PC-3 (cell line): ENCODE measurements at places on chromosomes 7 and 10.
A peak's percentile ranks its signal among the peaks of the same experiment; 100 is the strongest.

DNA sequence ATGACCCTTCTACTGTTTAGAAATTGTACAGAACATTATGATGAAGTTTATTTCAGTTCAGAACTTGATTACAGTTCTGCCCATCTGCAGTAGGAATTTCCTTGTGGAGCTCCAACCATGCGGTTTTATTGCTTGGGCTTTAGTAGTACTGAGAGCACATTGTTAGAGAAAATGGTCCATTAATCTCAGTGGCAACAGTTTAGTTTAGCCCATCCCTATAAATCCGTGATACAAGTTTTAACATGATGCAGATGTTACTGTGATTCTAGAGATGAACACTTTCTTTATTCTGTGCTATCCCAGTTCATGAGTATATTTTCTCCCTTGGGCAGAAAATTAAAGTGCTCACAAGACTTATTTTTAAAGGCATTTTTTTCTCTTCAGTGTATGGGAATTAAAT lies 84.8 kb upstream of the FZD8 start:
- no peak for DNase-seq

- no peak for DNase-seq
Observed at GRCh38 chr7:47370461-47371042, 211.4 kb downstream of the TNS3 start.

DNA sequence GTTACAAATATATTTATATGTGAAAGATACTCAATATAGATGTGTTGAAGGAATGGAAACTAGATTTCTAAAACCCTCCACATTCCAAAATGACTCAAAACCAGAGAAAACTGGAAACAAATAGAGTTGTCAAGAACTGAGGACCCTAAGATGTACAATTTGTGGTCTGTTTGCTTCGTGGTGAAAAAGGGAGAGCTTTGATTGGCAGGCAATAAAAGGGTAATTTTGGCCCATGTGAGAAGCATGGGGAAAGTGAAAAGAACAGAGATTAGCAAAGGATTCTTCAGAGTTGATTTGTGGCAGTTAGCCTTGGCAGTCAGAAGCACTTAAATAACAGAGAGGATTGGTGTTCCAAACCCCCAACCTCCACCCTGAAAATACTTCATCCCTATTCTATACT lies 37.1 kb upstream of the DKK1 start:
- DNase-seq, result no peak

DNA sequence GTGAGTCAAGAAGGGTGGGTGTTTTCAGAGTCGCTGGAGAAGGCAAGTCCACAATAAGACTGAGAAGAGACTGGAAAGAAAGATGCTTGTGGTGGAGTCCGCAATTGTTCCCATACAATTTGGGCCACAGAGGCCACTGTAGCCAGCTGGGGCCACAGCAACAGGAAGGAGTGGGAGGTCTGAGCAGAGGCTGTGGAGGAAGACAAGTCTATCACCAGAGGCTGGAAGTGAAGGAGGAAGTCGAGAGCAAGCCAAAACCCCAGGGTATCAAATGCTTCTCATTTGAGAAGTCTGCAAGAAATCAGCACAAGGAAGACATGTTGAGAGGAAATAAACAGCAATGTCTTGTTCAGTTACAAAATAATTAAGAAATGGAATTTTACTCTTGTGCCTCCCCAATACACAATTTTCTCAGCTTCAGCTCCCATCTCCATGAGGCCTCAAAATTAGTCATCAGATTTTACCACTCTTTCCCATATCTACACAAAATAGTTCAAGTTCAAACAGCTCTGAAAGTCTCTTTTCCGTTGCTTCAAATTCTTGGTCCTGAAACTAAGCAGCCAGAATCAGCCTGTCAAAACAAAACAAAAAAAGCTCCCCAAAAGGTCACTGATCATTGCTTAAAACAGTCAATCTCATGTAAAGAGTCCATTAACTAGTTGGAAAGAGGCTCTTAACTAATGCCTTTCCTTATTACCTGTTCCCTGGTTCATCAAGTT lies 31.6 kb downstream of the SLC16A12 start:
- DNase-seq, result no peak

GRCh38 chr10:105023211-105024111 lies 382.4 kb downstream of the SORCS3 start:
- no peak for DNase-seq

DNA sequence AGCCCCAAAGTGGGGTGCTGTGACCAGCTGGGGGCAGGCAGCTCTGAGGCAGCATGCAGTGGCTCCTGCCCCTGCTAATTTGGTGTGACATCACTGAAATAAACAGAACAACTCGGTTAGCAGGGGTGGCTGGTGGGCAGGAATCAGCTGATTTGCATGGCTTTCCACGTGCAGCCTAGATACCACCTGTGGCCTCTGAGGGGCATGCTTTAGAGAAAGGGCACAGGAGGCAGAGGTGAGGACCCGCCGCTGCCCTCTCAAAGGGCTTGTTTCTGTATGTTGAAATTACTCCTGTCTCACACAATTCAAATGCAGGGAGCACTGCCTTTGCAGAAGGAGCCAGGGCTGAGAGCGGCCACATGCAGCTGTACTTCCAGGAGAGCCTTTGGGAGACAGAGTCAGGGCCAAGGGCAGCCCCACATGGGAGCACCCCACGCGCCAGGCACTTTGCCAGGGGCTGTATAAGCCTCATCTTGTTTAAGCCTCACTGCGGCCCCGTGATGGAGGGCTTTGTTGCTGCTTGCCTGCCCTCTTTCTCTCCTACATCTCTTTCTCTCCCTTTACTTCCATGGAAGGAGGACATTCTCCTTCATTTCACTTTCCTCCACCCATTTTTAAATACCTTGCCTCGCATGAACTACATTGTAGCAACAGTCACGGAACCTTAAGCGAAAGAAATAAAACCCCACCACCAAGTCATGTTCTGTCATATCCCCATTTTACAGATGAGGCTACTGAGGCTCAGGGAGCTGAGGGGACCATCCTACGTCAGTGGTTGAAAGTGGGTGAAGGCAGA lies 137.7 kb downstream of the ZMIZ1 start:
- DNase-seq, result no peak

- DNase-seq, result no peak
Observed at GRCh38 chr7:41956705-41957104, 253.8 kb upstream of the INHBA start.

GRCh38 chr10:124029559-124029958 lies 63.8 kb downstream of the CHST15 start:
- no peak for DNase-seq

GRCh38 chr7:112358513-112358912 lies 91.7 kb upstream of the IFRD1 start:
- DNase-seq, result peak; percentile 6

DNA sequence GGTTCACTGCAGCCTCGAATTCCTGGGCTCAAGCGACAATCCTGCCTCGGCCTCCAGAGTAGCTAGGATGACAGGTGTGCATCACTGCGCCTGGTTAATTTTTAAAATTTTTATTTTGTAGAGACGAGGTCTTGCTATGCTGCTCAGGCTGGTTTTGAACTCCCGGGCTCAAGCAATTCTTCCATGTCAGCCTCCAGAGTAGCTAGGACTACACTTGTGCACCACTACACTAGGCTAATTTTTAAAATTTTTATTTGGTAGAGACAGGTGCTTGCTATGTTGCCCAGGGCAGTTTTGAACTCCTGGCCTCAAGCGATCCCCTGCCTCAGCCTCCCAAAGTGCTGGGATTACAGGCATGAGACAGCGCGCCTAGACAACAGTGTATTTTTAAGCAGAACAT lies 120.5 kb downstream of the SVIL start:
- no peak for DNase-seq

DNA sequence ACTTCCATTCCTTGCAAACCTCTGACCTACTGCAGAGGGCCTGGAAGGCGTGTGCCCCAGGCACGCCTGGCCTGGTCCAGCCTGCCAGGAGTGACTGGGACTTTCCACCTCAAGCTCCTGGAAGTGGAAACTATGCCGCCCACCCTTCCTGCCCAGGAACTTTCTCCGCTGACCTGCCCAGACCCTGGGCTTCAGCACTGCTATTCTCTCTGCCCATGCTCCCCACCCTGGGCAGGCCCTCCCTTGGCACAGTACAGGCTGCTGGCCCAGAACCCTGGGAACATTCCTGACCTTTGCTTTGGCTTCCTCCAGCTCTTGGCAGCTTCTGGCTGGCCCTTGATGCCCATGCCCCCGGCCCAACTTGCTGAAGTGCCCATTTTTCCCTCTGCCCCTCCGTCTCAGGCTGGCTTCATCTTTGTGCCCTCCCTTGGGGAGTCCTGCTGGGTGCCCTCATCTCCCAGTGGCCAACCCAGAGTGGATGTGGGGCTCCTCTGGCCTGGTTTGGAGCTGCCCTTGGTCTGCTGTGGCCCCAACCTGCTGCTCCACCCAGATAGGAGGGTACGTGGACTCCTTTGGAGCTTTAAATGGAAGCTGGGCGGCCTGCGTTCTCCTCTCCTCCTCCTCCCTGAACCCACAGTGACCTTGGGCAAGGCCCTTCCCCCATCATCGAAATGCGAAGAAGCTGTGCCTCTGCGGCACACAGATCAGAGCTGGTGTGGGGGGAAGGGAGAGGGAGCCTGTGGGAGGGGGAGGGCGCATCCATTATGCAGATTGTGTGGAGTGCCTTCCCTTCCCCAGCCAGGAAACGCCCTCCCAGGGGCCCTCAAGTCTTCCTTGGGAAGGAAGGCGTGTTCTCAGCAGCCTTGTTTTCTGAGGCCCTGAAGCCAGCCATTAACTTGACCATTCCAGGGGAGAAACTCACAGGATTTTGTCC lies 3.4 kb downstream of the MMRN2 start:
- DNase-seq, result no peak

DNA sequence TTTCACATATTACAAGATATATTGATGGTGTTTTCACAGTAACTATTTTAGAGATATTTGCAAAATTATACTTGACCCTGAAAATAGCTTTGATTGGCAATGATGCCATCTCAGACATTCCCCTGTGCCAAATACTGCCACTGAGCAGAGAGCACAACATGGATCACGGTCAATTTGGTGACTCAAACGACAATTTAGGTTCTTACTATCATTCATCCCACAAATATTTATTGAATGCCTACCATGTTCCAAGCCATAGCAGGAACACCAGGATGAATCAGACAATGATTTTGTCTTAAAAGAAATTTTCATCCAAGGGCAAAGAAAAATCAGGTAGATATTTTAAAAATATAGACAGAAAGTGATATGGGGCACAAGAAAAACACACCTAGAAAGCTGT lies 153.2 kb upstream of the ADO start:
- peak; percentile 96 for DNase-seq

DNA sequence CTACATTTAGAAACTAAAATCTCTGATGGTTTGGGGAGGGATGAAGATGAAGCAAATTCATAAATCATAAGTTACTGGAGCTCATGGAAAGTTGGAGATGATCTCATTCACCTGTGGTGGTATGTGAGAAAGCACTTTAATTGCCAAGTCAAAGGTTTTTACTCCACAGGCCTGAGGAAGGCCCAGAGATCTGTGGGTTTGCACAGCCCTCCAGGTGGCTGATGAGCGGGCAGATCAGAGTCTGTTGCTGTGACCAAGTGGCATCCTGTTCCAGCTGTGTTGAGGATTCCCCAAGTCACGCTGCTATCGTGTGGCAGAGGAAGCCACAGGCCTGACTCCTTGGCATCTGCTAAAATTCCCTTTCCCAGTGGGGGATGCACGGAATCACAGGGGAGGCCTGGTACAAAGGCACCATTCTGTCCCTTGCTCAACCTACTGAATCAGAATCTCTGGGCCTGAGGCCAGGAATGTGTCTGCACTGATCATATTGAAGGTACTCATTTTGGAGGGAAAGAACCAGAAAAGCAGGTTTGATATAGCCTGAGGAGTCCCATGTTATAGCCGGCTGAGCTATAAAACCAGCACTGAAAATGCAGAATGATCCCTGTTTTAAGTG lies 19.7 kb upstream of the DDC start:
- peak; percentile 87 for DNase-seq

- DNase-seq, result peak; percentile 71
Observed at GRCh38 chr7:28096713-28097112, 83.9 kb downstream of the JAZF1 start.

- no peak for DNase-seq
Observed at GRCh38 chr10:84205853-84206525, 11.7 kb downstream of the CDHR1 start.

GRCh38 chr10:124173298-124173900 lies 80.0 kb upstream of the CHST15 start:
- DNase-seq, result no peak

GRCh38 chr7:115869190-115869589 lies 161.4 kb downstream of the TFEC start:
- DNase-seq, result no peak

- no peak for DNase-seq
Observed at GRCh38 chr10:117667831-117668230, 125.3 kb downstream of the EMX2 start.

- no peak for DNase-seq
Observed at GRCh38 chr10:279232-279631, 144.0 kb downstream of the ZMYND11 start.

DNA sequence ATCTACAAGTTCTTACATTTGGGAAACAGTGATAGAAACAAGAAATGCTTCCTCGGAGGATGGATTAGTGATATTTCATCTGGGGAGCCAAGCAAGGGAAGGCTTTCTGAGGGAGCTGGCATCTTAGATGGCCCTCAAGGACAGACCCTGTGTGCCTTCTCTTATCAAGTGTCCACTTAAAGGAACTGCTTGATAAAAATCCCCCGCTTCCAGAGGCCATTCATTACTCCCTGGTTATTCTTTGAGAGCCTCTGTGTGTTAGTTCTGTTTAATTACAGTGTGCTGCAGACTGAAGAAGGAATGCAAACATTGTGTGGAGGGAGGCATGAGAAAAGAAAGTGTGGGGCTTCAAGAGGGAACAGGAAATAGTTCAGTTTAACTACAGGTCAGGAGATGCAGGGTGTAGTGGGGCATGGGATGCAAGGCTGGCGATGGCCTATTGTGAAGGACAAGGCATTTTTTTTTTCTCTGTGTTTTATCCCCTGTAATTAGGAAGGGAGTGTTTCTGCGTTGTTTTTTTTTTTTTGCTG lies 145.4 kb downstream of the SNX10 start:
- DNase-seq, result no peak

DNA sequence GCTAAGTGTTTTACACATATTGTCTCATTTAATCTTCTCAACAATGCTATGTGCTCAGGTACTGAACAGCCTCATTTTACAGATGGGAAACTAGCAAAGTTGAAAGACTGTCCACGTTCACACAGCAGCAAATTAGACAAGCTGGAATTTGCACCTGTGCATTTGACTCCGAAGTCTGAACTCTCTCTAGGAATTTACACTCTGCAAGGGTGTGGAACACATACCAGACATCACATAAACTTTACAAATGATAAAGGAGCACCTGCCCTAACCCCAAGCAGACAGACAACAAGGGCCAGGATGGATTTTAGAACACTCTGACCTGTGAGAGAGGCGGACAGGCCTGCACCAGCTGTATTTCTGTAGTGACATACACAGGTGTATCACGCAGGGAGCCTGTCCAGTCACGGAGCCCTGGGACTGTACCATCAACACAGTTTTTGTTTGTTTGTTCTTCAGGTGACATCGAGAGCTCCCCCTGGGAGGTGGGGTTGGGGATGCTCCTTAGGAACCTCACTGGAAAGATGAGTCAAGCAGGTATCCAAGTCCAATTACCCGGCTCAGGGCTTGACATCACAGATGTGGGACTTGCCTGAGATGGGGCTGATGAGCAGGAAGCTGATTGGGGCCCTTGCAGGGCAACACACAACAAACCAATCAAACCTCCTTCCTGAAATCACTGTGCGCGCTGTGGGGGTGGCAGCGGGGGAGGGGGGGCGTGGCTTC lies 31.0 kb downstream of the MKI67 start:
- DNase-seq, result peak; percentile 18
